Motor neuron (in vitro differentiated cells): ENCODE measurements at places on chromosomes 13 and 19. TPM values are rescaled to one million over a fixed set of nuclear protein-coding genes. Genes with fewer than 3 reads are reported as not detected.

GRCh38 chr13:98691360-98691759, 61.1 kb downstream of the SLC15A1 start:
- no peak for ATAC-seq

GRCh38 chr19:55474269-55475265, 1.9 kb upstream of the ZNF628 start:
- no peak for ATAC-seq

- peak; percentile 83 for ATAC-seq
Measured at GRCh38 chr19:29098863-29099481, 114.0 kb downstream of the UQCRFS1 start.

DNA sequence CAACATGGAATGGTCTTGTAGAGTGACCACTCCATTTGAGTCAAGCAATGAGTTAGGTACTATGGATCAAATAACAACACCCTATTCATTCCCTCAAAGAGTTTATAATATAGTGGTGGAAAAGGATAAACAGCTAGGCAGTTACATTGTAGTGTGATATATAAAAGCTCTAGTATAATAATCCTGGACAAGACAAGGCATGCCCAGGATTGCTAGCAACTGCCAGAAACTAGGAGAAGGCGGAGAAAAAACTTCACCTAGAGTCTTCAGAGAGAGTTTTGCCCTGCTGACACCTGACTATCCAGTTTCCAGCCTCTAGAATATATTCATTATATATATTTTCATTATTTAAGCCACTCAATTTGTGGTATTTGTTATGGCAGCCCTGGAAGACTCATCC, 530.6 kb downstream of the KLF12 start:
- ATAC-seq = no peak

DNA sequence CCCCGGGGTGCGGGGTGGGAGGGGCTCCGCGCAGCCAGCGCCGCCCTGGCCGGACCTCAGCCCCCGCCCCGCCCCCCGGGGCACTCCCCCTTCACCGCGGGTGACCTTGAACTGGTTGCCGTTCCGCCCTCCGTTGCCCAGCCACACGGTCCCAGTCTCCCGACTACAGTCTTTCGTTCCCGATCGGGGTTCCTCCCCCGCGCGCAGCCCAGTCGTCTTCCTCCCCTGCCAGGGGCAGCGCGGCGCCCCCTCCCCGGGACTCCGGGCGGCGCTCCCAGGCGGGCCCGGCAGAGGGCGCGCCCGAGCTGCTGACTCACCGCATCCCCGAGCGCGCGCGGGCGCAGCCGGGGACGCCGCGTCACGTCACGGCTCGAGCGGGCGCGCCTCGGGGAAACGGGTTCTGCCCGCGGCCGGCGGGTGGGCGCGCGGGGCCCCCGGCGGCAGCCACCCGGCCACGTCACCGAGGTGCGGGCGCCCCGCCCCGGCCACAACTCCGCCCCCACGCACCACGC, 459 bp downstream of the MIDN start:
- peak; percentile 1 for ATAC-seq

DNA sequence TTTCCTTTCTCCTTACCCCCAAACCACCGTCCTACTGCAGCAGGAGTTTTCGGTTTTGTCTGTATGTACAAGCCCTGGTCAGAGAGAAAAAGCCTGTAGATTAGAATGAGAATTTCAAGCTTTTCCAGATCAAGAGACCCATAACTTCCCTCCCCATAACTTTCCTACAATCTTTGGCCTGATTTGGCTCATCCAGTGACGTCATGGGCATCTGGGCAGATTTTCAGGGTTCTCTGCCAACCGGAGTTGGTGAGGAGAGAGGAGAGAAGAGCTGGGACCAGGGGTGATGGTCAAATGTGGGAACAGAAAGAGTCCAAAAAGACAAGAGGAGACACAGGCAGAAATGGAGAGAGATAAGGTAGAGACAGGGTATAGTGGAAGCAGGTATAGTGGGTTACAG, 10.5 kb downstream of the IZUMO2 start:
- ATAC-seq = no peak

- no peak for ATAC-seq
Measured at GRCh38 chr19:19417628-19418245, 12.3 kb downstream of the GATAD2A start.

- ATAC-seq = no peak
Measured at GRCh38 chr13:46006688-46007452, 45.7 kb downstream of the ZC3H13 start.

The PNMA8A gene
- total RNA-seq = 47.0 and 53.3 TPM in 2 replicates

The FUT2 gene
- total RNA-seq = 1.9 and 3.7 TPM in 2 replicates

The ZNF563 gene
- 4.8 and 5.1 TPM in 2 replicates for total RNA-seq

The SIGLECL1 gene
- total RNA-seq = not detected in 2 replicates
